Stimulated activated CD4-positive, alpha-beta T cell treated with anti-CD3 and anti-CD28 coated beads, Interleukin-1b, Interleukin-23, amount 100 ng/mL, for 1 hour (primary cell): ENCODE measurements at places on chromosomes 6 and 20.
A peak's percentile ranks its signal among the peaks of the same experiment; 100 is the strongest.

- no peak for DNase-seq
These were observed 135.3 kb upstream of the CENPW start for GRCh38 chr6:126204598-126204997.

- DNase-seq: no peak
These were observed 118.9 kb downstream of the QKI start for GRCh38 chr6:163533443-163533842.

DNA sequence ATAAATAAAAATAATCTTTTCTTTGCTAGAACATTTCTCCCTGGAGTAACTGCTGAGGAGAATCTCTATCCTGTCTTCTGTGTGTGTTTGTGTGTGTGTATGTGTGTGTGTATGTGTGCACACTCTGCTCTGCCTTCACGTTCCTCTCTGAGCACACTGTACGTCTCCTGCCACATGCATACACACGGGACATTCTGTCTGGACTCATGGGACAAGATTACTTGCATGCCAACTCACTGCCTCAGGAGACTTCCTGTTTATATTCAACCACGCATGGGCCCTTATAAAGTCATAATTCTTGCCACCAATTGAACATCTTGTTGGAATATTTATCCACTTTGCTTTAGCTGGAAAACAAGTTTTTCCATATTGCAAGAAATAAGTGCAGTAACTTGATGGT is 930.6 kb downstream of the KIF16B start:
- no peak for DNase-seq

GRCh38 chr6:104656235-104656634 is 203.5 kb downstream of the HACE1 start:
- no peak for DNase-seq

DNA sequence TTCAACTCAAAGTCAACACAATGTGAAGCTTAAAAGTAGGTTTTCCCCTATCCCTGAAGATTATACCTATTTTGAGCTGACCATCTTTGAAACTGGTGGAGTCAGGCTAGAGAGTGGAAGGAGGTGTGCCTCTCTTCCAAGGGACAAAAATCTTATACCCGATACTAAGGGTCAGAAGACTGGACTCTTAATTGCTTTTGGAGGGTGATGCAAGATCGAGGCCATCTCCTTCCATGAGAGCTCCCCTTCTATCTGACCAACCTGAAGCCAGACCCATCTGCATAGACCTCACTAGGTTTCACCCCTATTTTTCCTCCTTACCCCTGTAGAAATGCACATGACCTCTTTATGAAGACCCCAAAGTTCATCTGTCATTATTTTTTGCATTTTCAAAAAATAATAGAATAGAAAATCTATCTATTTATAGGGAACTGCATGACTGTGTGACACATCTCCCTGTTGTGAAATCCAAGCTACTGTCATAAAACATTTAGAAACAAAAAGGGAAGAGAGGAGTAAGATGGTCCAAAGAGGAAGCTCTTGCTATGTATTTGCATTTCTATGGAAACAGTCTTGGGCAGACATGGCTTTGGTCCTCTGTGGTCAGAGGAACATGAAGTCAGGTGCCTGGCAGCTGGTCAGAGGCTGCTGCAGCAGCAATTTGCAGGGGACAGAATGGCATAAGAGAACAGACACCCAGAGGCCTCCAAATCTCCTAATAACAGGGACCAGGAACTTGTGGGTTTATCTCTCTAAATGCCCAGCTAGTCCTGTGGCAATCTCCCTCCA is 349.2 kb downstream of the MAFB start:
- DNase-seq: no peak

GRCh38 chr6:14059791-14060436 is 57.7 kb upstream of the CD83 start:
- no peak for DNase-seq

- DNase-seq: peak; percentile 22
These were observed 47.0 kb downstream of the WDR27 start for GRCh38 chr6:169654598-169655391.

GRCh38 chr20:58466729-58467571 is 48.2 kb downstream of the APCDD1L start:
- no peak for DNase-seq

DNA sequence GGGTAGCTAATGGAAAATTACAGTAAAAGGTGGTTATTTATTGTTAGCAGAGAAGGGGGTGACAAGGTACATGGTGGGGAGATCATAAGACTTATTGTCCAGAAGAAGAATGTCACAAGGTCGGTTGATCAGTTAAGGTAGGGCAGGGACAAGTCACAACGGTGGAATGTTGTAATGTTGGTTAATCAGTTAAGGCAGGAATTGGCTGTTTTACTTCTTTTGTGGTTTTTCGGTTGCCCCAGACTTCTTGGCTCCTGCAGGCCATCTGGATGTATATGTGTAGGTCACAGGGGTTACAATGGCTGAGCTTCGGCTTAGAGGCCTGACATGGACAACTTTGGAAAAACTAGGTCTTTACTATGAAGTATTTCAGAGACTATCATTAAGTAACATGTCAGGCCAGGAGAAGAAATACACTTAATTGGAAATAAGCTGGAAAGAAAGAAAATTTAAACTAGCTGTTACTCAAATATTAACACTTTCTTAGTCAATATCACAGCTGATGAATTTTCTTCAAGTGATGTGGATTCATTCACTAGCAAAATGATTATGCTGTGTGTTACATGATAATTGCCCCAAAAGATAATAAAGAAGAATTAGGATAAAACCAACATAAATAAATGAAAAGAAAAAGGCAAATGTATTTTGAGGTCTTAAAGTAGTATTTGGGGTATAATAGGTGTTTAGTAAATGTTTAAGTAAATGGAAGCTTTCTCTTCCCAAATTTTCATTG is 4.4 kb downstream of the AIG1 start:
- no peak for DNase-seq

- no peak for DNase-seq
These were observed 616.4 kb upstream of the AGPAT4 start for GRCh38 chr6:161890133-161890831.

GRCh38 chr6:5672581-5673011 is 334.1 kb downstream of the NRN1 start:
- no peak for DNase-seq

- DNase-seq: no peak
These were observed 38.1 kb upstream of the HLA-E start for GRCh38 chr6:30450909-30451841.

GRCh38 chr20:61439251-61439650 is 187.2 kb downstream of the CDH4 start:
- DNase-seq: no peak

DNA sequence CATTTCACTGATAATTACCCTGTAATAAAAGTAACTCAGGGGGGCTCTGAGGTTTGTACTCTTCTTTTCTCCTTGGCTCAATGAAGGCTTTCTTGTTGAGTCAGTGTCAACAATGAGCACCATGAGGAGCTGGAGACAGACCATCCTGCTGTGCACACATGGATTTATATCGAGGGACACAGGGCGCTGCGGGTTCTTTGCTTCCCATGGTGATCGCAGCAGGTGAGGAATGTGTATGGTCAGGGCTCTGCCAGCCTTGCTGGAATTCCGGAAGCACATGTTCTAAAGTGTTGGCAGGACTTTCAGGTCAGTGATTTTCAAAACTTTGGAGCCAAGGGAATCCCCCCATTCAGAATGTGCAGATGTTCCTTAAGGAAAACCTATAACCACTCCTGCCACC is 27.1 kb downstream of the SMOC2 start:
- no peak for DNase-seq

- no peak for DNase-seq
These were observed 291.0 kb downstream of the ZFAND3 start for GRCh38 chr6:38110481-38110971.

- no peak for DNase-seq
These were observed 120.8 kb downstream of the AGPAT4 start for GRCh38 chr6:161152907-161153662.

DNA sequence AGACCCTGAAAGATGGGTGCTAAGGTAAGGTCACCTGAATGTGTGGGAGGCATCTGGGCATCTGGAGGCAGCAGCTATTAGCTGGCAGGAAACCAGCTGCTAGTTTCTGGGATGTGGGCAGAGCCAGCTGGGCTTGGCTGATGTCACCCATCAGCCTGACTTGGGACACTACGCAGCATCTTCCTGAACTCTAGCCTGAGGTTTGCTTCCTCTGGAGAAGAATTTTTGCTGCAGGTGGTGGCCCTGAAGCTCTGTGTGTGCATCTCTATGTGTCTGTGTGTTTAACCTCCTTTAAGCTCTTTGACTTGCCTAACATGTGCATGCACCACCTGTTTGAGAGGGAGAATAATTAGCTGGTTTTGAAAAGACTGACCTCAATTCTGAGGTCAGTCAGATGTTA is 465.1 kb upstream of the CHD6 start:
- DNase-seq: no peak

GRCh38 chr6:108650781-108651180 is 90.1 kb downstream of the FOXO3 start:
- no peak for DNase-seq

GRCh38 chr20:56445540-56445939 is 22.9 kb upstream of the RTF2 start:
- DNase-seq: no peak

- DNase-seq: no peak
These were observed 22.7 kb upstream of the CTAGE9 start for GRCh38 chr6:131733376-131734016.

DNA sequence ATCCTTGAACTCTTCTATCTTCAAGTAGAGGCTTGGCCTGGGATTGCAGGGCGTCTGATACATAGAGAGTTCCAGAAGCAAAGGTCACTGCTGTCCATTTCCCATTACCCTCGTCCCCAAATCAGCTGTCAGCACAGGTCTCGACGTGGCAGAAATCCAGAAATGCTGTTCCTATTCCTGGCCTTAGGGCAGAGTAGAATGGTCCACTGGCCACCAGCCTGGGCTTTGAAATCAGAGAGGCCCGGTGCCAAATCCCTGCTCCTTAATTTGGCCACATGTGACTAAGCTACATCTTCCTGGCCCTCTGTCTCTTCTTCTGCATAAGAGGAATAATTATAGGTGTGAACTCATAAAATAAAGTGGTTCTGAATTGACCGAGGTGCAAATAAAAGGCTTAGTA is 40.9 kb upstream of the FAM83D start:
- no peak for DNase-seq

GRCh38 chr6:157679605-157680580 is 143.2 kb upstream of the SNX9 start:
- DNase-seq: no peak

- DNase-seq: no peak
These were observed 5.4 kb upstream of the RAB44 start for GRCh38 chr6:36692220-36692619.

DNA sequence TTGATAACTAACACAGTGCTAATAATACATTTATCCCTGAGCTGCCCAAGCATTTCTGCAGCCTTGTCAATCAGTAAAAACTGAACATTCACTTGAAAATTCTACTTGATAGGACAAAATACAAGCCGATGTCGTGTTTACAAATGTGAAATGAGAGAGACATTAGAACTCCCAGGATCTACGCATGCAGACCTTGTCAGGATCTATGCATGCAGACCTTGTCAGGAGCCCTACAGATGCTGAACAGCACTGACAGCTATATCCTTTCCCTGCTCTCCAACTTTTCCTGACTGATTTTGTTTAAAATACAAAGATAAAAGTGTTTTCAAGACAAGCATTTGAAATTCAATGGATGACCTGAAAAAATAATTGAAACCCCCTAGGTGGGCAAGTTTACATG is 28.9 kb downstream of the INSM1 start:
- no peak for DNase-seq

GRCh38 chr6:100101644-100102043 is 107.6 kb upstream of the MCHR2 start:
- no peak for DNase-seq

DNA sequence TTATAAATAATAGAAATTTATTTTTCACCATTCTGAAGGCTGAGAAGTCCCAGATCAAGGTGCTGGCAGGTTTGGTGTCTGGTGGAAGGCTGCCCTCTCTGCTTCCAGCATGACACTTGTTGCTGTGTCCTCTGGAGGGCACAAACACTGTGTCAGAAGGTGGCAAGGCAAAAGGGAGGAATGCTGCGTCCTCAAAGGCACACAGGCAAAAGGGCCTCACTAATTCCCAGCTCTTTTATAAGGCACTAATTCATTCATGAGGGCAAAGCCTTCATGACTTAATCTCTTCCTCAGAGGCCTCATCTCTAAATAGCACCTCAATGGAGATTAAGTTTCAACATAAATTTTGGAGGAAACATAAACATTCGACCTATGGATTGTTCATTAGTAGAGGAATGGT is 209.5 kb upstream of the SMLR1 start:
- no peak for DNase-seq

GRCh38 chr6:165548450-165548849 is 114.6 kb downstream of the PDE10A start:
- no peak for DNase-seq

GRCh38 chr6:162568266-162568665 is 159.3 kb downstream of the PRKN start:
- DNase-seq: no peak

GRCh38 chr6:109143191-109143590 is 47.9 kb downstream of the CEP57L1 start:
- no peak for DNase-seq

- no peak for DNase-seq
These were observed 465.9 kb downstream of the KIF16B start for GRCh38 chr20:16107172-16107870.

DNA sequence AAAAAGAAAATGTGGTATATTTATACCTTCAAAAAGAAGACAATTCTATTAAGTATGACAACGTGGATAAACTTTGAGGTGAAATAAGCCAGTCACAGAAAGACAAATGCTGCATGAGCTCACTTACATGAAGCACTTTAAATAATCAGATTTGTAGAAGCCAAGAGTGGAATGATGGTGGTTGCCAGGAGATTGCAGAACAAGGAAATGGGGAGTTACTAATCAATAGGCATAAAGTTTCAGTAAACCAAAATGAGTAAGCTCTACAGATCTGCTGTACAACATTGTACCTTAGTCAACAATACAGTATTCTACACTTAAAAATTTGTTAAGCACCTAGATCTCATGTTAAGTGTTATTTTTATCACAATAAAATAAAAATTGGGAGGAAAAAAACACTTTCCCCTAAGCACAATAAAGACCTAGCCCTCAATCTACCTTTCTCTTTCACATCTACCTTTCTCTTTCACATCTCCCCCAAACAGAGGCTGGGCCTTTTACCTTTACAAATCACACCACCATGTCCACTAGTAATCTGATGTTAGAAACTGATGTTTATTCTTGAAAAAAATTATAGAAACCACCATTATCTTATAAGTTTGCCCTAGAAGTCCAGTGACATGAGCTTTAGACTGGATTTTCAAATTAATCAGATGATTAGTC is 73.9 kb downstream of the PKIB start:
- no peak for DNase-seq
